ENCODE measurements at places on chromosomes 12 and 14.

GRCh38 chr14:52286661-52287649 lies 19.5 kb downstream of the PTGDR start:
- DNase-seq = no peak

- DNase-seq = no peak
Measured at GRCh38 chr12:108711489-108712164, 19.7 kb downstream of the CORO1C start.

- DNase-seq = no peak
Measured at GRCh38 chr12:12171991-12172511, 94.8 kb downstream of the LRP6 start.

GRCh38 chr12:88242571-88242925 lies 100.4 kb downstream of the TMTC3 start:
- DNase-seq = no peak

GRCh38 chr14:73645248-73645610 lies 443 bp downstream of the DNAL1 start:
- no peak for DNase-seq

DNA sequence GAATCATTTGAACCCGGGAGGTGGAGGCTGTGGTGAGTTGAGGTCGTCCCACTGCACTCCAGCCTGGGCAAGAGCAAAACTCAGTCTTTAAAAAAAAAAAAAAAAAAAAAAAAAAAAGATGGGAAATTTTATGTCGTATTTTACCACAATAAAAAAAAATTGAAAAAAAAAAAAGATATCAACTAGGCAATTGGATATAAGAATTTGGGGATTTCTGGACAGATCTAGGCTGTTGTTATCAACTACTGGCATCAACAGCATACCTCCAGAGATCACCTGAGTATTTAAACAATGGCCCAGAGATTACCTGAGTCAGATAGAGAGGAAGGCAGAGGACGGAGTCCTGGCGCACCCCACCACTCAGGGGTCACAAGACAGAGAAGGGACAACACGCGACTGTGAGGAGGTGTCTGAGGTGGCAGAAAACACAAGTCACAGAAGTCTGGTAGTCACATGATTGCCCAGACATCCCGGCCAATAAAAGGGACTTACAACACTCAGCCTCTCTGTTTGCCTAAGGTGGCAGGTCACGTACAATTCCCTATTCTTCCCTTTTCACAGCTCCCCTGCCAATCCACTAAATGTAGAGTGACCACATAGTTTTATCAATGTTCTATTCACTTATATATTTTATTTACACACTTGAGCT lies 1.8 kb downstream of the SPRING1 start:
- DNase-seq = no peak

DNA sequence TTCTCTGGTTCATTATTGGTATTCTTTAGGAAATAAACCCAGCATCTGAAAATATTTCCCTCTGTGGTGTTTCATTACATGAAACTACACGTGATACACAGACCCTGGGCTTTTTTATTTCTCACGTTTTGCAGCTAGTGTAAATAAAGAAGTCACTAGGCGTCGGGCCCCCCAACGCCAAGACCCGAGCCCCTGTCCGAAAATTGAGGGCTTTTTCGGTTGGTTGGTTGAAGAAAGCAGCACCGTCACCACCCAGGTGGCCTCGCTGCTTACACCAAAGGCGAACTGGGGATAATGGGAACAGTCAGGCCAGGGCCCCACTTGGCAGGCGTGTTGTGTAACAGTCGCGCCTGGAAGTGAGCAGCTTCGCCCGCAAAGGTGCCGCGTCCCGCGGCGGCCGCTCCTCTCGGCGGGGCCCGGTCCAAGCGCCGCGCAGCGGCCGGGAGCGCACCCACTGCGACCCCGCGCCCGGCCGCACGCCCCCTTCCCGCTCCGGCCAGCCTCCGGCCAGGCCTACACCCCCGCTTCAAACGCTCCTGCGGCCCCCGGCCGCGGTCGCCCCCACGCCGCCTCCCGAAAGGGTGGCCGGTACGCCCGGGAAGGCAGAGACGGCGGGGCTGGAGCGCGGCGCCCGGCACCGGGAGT lies 1.2 kb downstream of the DUSP16 start:
- peak; percentile 90 for DNase-seq

GRCh38 chr14:69052181-69052601 lies 73.1 kb upstream of the ACTN1 start:
- DNase-seq = no peak

DNA sequence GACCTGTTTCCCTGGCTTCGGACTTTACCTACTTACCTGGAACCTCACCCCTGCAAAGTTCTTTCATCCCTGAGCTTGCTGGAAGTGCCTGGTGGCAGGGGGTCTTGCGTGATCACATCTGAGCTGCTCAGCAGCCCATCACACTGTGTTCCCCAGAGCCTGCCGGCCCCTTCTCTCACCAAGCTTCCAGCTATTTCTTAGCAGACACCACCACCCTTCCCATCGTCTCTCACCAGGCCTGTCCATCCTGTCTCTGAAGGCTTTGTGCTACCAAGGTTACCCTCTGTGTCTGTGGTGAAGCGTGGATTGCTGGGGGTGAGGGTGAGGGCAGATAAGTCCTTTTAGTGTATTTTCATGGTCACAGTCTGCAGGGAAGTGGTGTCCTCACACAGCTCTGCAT lies 78.8 kb upstream of the NRXN3 start:
- DNase-seq = no peak

DNA sequence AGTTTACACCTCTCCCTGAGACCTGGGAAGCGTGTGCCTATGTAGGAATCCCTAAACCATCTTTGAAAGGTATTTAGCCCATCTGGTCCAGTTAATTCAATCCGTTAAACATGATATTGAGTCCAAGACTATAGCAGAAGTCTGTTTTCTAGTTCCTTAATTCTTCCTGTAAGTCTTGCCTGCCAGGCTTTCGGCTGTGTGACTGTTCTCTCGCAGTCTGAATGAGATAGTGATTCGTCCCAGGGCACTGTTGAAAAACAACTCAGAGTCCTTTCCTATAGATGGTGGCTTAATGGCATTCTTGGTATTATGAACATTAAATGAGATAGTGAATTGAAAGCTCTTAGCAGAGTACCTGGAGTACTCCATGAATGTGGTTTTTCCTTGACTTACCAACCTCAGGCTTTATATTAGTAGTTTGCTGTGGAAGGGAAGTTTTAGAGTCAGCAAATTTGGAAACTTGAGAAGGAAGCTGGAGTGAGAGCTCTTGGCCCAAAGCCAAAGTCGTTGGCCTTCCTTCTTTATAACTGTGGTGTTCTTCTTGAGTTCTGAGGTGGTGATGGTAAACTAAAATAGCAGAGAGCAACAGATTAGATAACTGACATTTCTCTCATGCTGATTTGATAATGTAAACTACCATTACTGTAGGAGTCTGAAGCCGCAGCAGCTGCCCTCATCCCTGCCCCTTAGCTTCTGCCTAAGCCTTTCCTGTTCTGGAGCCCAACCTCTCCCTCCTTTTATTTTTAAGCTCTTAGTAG lies 76.5 kb downstream of the TGFB3 start:
- DNase-seq = no peak

GRCh38 chr12:68579254-68579653 lies 31.4 kb upstream of the RAP1B start:
- DNase-seq = no peak

DNA sequence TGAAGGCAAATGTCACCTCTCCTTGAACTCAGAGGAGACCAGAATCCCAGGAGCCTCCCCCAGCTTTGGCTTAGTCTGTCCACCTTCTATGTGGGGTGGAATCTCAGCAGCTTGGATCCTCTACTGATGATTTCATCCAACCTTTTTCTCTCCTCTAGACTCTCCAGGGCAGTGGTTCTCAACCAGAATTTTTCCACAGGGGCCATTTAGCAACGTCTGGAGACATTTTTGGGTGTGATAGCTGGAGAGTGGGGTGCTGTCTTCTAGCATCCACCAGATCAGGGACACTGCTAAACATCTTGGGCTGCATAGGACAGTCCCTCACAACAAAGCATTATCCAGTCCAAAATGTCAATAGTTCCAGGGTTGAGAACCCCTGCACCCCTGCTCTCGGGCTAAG lies 4.4 kb upstream of the DDX23 start:
- no peak for DNase-seq

GRCh38 chr12:2974560-2974971 lies 15.4 kb downstream of the TEAD4 start:
- no peak for DNase-seq

- DNase-seq = no peak
Measured at GRCh38 chr14:69629225-69630127, 18.1 kb downstream of the SUSD6 start.

GRCh38 chr12:75489613-75490210 lies 9.2 kb downstream of the GLIPR1 start:
- DNase-seq = no peak

GRCh38 chr12:108633534-108634248 lies at the start of gene SELPLG:
TSS of gene SELPLG (minus strand) at chr12:108633894. CDS start at chr12:108624307, 9,587 bp downstream.
- DNase-seq = peak; percentile 72

GRCh38 chr14:73237219-73237785 lies at the start of gene PAPLN:
TSS of gene PAPLN (plus strand) at chr14:73237506. CDS start at chr14:73239779, 2,273 bp downstream.
- no peak for DNase-seq

- no peak for DNase-seq
Measured at GRCh38 chr12:53560351-53560750, 53.1 kb upstream of the NPFF start.

DNA sequence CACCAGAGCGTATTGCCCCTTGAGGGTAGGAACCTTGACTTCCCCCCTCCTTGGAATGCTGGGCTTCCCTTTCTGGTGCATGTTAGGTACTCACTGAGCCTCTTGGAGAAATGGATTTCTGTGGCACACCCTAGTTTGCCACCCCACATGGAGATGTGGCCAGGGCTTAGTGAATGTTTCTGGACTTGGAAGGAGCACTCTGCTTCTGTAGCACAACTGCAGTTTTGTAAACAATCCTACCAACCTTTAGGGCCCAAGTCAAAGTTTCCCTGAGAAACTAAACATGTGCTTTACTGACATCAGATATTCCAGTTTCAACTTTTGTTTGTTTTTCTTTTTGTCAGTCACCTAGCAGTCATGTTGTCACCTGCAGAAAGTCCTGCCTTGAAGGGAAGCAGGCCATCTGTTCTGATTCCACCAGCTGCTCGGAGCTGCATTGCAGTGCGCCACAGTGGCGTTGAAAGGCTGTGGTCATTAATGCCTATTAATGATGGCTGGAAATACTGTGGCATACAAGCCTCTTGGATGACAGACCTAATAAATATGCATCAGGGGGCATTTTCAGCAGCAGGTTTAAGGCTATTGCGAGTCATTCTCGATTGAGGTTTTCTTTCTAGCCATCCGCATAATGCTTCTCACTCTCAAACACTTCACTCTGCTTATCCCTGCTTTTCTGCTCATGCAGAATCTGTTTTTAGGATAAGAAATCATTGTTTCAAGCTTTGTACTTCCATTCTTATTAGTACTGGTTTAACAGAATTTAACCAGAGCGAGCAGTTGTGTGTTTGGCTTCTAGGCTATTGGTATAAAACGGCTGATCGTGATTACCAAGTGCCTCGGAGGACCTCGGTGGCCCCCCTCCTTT lies 7.8 kb downstream of the PELI2 start:
- DNase-seq = no peak

DNA sequence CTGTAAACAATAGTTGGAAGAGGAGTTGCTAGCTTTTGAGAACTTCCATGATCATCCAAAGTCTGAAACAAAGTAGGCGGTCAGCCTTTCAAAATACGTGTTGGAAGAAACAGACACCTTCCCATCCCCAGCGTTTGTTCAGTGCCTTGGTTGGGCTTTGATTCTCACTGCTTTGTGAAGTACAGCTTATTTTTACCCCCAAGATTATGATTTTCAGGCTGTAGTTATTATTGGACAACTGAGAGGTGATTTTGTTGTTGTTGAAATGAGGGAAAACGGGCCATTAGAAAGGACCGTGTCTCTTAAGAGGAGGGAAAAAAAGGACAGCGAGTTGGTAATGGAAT lies 921 bp upstream of the CEP83 start:
- no peak for DNase-seq

DNA sequence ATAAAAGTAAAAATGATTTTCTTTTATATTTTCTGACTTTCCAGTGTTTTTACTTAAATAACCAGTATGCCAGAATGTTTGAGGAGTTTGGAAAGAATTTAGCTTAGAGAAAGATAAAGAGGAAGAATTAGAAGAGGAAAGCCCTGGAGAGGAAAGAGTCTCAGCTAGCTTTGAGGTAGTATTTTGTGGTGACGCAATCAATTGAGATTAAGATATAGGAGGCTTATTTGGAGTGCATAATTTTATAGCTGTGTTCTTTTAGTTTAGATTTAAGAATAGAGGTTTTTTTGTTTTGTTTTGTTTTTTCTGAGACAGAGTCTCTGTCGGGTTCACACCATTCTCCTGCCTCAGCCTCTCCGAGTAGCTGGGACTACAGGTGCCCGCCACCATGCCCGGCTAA lies 18.1 kb downstream of the CLEC2B start:
- no peak for DNase-seq

DNA sequence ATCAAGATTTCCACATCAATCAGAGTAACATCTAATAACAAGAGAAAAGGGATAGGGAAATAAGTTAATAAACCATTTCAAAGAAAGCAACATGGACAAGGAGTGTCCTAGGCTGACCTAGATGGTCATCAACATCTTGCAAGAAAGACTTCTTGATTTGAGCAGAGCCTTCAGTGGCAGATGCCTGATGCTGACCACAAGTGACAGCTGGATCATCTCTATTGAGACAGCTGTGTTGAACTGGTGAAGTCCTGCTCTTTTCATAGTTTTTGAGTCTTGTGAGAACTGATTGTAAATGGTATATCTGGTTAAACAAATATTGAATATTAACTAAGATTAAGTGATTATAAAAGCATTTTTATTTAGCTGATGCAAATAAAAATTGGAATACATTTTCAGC lies 1083.6 kb upstream of the LRFN5 start:
- DNase-seq = no peak

- no peak for DNase-seq
Measured at GRCh38 chr12:10612984-10613348, 443 bp downstream of the MAGOHB start.

- no peak for DNase-seq
Measured at GRCh38 chr14:73250781-73251500, 13.6 kb downstream of the PAPLN start.
